Activated CD4-positive, alpha-beta T cell treated with anti-CD3 and anti-CD28 coated beads, Interleukin-2, amount 50 U/mL, for 16 hours (primary cell): ENCODE measurements at places on chromosomes 6 and 20.
A peak's percentile ranks its signal among the peaks of the same experiment; 100 is the strongest.

DNA sequence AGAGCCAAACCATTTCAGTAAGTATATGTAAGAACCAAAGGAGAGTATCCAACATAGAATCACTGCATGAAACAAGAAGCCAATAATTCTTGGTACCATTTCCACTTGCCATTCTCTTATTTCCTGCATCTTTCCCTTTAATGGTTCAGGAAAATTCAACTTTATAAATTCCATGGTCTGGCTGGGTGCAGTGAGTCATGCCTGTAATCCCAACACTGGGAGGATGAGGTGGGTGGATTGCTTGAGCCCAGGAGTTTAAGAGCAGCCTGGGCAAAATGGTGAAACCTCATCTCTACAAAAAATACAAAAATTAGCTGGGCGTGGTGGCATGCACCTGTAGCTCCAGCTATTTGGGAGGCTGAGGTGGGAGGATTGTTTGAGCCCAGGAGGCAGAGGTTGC, 21.2 kb downstream of the NHLRC1 start:
- DNase-seq, result no peak

- DNase-seq, result no peak
These were observed 619 bp upstream of the PDE7B start for GRCh38 chr6:135850882-135851281.

DNA sequence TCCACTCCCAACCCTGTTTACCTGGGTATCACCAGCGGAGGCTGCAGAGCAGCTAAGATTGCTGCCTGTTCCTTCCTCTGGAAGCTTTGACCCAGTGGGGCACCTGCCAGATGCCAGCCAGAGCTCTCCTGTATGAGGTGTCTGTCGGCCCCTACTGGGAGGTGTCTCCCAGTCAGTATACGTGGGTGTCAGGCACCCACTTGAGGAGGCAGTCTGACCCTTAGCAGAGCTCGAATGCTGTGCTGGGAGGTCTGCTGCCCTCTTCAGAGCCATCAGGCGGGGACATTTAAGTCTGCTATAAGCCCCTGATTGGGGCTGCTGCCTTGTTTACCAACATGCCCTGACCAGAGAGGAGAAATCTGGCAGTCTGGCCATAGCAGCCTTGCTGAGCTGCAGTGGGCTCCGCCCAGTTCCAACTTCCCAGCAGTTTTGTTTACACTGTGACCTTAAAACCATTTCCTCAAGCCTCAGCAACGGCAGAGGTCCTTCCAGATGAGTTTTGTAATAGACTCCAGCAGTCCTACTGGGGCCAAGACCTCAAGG, 2.8 kb downstream of the RAET1E start:
- DNase-seq, result no peak

DNA sequence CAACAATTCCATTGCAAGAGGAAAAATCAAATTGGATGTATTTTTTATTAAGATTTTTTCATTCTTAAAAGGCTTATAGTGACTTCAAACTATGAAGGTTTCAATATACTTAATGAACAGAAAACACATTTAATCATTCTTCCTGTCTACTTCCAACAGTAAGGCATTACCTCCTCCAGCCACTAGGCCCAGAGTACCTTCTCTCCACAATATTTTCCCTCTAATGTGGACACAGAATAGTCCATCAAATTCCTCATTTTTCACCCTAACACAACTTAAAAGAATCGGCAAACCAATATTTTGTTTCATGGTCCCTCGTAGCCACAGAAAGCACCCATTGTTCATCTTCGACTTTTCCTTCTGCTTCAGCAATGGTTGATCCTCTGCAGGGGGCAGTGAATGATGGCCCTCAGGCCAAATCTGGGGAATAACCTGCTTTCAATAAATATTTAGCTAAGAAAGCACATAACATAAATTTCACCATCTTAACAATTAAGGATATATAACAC, 335.4 kb upstream of the ID4 start:
- no peak for DNase-seq

GRCh38 chr20:54364919-54365318, 110.5 kb upstream of the DOK5 start:
- DNase-seq, result no peak

DNA sequence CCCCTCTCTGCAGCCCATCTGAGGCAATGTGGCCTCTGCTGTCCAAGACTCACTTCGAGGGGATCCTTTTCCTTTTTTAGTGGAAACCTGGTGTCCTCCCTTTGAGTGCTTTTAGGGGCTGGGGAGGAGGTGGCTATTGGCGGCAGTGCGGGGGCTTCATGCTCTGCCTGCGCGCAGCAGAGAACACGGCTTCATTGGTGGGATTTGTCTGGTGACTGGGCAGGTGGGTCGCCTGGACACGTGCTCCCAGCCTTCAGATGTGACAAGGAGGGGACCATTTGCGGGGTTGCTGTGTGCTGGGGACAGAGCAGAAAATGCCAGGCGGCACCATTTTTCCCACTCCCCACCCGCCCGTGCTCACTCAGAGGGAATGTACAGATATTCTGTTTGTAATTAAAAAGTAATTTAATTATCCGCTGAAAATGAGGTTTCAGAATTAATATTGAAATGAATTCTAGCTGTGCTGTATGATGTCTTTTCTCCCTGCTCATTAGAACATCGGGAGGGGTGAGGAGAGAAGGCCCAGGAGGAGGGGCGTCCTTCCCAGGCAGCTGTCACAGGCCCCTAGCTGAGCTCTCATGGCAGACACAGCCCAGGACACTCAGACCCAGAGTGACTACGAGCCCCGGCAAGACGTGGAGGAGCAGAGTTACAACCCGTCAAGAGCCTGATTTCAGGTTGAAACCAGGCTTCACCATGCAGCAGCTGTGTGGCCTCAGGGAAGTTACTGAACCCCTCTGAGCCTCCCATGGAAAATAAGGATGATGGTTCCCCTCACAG, 417.2 kb upstream of the SULF2 start:
- no peak for DNase-seq

GRCh38 chr6:36719126-36719525, 21.5 kb downstream of the RAB44 start:
- no peak for DNase-seq

- peak; percentile 90 for DNase-seq
These were observed 26.2 kb downstream of the ARHGAP18 start for GRCh38 chr6:129683601-129684322.

DNA sequence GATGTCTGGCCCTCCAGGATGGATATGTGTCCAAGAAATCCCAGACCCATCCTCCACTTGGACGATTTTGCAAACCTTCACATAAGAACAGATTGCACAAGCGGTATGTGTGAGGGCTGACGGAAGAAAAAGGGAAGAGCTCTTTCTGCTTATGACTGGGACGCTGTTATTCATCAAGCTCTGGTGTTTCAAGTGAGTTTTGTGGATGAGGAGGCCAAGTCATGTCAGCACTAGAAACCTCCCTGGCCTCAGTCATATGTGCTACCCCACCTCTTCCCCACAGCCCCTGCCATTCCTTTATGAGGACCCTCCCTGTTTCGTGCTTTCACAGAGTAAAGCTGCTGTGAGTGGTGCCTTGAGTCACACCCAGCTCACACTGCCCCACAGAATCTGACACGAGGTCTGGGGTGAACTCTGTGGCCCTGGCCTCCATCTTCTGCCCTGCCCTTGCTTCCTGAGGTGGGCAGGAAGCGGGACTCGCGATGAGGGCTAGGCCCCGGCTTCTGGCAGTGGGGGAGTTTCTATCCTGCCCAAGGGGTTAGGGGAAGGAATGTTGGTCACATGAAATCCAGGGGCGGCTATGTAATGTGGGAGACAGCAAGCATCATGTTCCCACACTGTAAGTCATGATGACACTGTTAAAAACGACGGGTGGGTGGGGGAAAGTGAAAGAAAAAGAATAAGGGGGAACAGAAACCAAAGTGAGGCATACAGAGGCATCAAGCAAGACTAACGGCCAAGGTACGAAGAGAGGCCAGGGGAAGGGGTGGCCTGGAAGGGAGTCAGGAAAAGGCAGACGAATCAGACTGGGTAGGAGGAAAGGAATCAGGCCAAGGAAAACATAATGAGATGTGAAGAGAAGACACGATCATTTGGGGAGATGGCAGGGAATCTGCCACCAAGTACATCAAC, 78.1 kb downstream of the PRDM1 start:
- DNase-seq, result peak; percentile 97

DNA sequence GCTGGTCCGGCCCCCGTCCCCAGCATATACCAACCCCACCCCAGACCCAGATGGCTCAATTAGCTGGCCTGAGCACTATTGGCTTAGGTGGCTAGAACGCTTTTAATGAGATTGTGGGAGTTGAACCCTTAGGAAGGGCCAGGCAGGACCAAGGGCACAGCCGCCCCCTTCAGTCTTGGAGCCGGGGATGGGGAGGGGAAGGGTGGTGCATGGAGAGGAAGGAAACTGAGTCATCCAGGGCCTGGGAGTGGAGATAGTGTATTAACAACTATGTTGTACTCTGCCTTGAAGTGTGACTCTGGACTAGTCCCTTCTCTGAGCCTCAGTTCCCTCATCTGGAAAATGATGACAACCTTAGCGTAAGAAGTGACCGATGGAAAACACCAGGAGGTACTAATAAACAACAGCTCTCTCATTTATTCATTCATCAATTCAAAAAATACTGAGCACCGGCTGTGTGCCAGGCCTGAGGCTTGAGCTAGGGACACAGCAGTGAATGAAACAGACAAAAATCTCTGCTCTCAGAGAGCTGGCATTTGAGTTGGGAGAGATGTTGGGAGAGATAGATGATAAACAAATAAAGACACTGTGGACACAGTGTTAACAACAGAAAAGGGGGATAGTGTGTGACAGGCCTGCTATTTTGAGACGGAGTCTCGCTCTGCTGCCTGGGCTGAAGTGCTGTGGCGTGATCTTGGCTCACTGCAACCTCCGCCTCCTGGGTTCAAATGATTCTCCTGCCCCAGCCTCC, 11.5 kb downstream of the PEDS1 start:
- no peak for DNase-seq

GRCh38 chr6:47832386-47833100, 50.7 kb downstream of the OPN5 start:
- DNase-seq, result no peak

DNA sequence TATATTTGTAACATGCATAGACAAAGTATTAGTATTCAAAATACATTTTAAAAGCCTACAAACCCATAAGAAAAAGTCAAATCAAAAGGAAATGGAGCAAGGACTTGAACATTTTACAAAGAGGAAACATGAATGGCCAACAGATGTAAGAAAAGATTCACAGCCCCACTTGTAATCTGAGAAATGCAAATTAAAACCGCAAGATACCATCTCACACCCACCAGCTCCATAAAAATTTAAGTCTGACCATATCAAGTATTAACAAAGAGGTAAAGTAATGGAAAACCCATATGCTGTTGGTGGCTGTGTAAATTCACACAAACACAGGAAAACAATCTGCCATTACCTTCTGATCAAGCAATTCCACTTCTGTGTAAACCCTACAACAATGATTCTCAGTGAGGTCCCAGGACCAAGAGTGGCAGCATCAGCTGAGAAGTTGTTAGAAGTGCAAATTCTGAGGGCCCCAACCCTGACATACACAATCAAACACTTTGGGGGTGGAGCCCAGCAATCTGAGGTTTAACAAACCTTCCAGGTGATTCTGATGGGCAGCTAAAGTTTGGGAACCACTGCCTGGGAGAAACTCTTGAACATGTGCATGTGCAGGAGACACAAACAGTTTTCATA, 30.9 kb downstream of the BCL2L1 start:
- DNase-seq, result no peak

- DNase-seq, result no peak
These were observed 31.4 kb upstream of the NR2E1 start for GRCh38 chr6:108134213-108134970.

GRCh38 chr6:145428706-145429105, 306.6 kb downstream of the EPM2A start:
- no peak for DNase-seq

DNA sequence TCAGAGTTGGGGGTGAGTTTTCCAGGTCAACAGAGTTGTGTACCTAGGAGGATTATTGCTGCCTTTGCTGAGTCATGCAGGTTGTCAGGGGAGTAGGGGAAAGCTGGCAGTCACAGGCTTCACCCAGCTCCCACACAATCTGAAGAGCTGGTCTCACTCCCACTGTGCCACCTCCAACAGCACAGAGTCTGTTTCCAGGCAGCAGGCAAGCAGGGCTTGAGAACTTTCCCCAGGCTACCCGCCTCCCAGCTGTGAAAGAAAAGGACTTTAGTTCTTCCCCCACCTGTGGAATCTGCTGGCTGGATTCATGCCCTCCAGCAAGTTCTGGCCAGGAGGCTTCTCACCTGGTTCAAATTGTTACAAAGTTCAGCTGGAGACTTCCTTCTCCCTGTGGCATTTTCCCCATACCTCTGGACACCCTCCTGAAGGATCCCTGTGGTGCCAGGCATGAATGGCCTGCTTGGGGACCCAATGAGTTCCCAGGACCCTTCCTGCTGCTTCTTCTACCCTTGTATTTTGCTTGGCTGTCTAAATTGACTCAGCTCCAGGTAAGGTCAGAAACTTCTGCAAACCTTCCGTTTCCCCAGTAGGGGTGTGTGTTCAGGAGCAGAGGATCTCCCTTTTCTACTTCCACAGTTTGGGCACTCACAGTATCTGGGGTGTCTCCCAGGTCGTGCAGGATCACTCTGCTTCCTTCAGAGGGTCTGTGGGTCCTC, 378.1 kb upstream of the MAN1A1 start:
- DNase-seq, result no peak

DNA sequence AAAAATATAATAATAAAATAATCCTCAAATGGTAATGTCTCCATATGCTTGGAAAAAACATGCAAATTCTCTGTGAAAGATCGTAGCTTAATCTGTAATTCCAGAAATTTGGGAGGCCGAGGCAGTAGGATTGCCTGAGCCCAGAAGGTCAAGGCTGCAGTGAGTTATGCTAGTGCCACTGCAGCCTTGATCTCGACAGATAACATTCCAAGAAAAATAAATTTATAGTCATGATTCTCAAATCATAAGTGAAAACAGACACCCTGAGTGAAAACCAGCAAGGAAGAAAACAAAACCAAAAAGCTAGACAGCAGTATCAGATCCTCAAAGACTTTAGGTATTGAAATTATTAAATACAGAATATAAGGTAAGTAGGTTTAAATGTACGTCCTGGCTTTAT, 3.8 kb upstream of the MUC21 start:
- DNase-seq, result no peak

GRCh38 chr6:108113557-108114519, 39.3 kb upstream of the OSTM1 start:
- DNase-seq, result peak; percentile 27

DNA sequence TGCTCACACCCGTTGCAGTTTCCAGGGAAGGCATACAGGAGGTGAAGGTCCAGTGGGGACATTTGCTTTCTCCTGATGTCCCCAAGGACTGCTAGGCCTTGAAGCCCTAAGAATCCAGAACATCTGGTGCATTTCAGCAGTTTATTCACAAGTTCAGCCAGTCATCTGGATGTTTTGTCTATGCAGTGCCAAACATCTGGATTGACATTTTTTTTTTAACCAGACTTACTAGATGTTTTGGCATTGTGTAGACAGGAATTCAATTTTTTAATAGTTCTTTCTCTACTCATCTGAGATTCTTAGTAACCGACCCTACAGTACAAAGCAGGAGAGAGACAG, 256.2 kb downstream of the CLIC5 start:
- DNase-seq, result no peak

GRCh38 chr6:107690643-107691061, 133.5 kb downstream of the SCML4 start:
- no peak for DNase-seq
